ENCODE measurements at places on chromosomes 12 and 14.

DNA sequence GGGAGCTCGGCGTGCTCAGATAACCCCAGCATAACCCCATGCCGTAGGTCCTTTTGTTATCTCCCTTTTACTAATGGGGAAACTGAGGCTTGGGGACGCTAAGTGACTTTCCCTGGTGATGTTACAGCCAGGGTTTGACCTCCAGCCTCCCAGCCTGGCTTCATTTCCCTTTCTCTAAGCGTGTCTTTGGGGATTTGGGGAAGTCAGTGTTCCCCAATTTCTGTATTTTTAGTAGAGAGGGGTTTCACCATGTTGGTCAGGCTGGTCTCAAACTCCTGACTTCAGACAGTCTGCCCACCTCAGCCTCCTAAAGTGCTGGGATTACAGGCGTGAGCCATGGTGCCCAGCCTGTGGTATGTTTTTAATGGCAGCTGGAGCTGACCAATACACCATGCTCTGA lies 85.4 kb downstream of the PHETA1 start:
- DNase-seq: no peak

GRCh38 chr12:61538951-61539350 lies 721.3 kb upstream of the USP15 start:
- DNase-seq: no peak

GRCh38 chr12:2163177-2163941 lies 110.6 kb downstream of the CACNA1C start:
- no peak for DNase-seq

DNA sequence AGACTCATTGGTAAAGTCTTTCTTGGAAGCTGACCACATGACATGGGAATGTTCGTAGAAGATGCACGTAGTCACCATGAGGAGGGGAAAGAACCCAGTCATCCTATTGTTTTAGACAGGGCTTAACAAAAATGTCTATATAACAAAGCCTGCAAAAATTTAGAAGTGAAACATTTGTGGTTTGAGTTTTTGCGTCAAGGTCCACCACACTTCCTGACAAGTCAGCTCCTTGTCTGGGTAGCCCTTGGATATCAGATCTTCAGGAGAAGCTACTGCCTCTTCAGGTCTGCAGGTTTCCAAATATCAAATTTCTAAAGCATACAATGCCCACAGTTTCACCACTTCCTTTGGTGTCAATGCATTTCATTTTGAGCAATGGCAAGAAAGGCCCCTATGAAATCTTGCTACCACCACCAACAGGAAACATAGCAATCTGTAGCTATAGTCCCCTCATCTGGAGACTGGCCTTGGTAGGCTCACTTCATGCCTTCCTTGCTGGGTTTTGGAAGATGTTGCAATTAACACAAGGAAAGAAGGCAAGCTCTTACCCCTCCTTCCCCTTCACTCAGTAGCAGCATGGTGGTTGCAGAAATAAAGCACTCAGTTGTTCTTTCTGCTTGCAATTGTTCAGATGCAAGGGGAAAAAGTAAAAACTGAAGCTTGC lies 235.2 kb downstream of the PCNX1 start:
- no peak for DNase-seq

DNA sequence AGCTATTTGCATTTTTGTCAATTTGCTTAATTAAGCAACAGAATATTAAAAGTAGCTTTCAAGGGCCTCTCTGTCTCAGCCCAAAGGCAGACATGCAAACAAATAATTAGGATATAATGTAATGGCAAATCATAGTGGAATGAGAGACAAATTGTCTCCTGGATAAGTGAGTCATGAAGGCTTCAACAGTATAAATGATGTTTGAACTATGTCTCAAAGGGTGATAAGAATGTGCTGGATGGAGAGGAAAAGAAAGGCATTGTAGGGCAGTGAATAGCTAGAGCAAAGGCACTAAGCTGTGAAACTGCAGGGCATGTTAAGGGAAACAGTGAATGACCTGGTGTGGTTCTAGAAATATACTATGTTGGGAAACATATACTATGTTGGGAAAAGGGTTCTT lies 53.5 kb upstream of the PPP1R12A start:
- DNase-seq: no peak

DNA sequence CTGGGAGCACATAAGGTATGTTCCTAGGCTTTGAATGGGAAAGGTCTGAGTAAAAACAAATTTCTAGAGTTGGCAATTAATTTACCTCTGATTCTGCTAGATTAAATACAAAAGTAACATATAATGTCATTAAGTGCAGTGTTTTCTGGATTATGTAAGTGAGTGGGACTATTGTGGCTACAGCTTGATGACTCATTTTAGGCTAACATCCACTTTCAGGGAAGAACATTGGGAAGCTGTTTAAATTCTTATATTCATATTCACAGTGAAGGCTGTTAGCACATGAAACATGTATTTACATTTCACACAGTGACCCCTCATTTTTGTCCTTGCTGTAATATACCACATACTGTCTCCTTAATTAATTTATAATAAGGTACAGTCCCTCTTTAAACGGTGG lies 13.2 kb upstream of the BMAL2 start:
- no peak for DNase-seq

DNA sequence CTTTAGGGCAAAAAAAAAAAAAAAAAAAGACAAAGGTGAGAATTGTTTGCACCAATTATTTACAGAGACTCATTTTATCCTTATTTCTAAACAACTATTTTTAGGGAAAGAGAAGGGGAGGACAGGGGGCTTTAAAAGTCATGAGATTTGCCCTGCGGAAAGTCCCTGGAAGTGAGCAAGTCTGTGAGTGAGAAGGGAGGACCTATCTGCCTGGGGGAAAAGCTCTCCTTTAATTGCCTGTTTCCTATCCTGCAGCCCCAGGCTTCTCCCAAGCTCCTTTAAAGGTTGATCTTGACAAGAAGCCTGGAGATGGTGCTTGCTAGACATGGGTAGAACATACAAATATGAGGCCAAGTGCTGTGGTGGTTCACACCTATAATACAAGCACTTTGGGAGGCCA lies 8.3 kb upstream of the CHST11 start:
- DNase-seq: no peak

DNA sequence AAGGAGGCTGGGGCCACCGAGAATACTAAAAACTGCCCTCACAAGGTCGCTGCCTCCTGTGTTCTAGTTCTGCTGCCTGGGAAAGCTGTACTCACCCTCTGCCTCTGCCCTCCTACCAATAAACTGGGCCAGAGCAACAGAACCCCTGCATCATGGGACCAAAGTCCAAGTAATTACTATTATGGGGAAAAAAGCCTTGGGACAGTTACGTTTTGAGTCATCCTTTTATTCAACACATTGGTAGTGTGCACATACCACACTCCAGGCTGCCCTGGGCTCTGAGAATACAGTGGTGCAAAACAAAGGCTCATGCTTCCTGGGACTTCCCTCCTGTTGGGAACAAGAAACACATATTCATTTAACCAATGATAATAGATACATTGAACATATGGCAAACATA lies 49.0 kb downstream of the CACNA1C start:
- DNase-seq: no peak

DNA sequence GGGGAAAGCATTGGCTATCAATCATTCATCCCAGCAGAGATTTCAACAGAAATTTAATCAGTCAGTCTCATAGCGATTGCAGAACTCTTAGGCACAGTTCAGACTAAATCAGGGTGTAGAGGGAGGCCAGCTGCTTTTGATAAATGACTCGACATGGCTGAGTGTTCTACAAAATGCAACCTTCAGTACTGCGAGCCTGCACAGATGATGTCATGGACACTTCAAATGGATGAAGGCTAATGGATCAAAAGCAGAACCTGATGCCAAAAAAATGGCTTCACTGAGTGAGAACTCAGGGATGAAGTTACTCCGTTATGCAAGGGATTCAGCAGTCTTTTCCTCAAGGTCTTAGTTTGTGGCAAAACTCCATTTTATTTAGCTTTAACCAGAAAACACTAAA lies 167.3 kb downstream of the DACT1 start:
- DNase-seq: no peak

DNA sequence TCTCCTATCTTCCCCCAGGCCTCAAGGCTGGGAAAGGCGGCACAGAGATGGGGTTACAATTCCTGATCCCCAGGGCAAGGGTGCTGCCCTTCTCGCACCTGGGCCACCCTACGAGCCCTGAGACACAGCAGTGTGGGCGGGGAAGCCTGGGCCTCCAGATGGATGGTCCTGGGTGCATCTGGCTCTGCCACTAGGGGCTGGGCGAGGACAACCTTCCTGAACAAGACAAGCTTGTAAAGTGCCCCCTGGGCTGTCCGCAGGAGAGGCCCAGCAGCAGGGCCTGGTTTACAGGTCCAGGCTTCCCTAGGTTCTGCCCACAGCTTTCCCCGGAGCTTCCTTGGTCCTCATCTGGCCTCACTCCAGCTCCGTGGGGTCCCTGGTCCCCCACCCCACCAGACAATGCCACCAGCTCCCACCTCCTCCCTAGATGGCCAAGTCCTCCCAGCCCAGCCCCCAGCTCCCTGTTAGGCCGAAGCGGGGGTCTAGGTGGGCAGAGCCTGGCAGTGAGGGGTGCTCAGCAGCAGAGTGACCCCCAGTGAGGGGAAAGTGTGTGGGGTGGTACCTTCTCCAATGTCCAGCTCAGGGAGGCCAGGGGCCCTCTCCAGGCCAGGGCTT lies 8.9 kb downstream of the ARL6IP4 start:
- DNase-seq: no peak

DNA sequence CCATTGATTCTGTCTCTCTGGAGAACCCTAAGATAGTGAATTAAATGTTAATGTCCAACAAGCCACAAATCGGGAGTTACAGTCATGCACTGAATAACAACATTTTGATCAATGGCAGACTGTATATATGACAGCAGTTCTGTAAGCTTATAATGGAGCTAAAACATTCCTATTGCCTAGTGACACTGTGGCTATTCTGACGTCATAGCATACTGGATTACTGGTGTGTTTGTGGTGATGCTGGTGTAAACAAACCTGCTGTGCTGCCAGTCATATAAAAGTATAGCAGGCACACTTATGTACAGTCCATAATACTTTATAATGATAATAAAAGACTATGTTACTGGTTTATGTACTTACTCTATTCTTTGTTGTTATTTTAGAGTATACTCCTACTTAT lies 56.7 kb upstream of the BICD1 start:
- no peak for DNase-seq

- no peak for DNase-seq
Observed at GRCh38 chr12:97046901-97047300, 139.8 kb downstream of the NEDD1 start.

- no peak for DNase-seq
Observed at GRCh38 chr12:97425380-97425779, 37.2 kb upstream of the RMST start.

GRCh38 chr12:4825011-4825858 lies 84.5 kb upstream of the KCNA1 start:
- no peak for DNase-seq

- DNase-seq: no peak
Observed at GRCh38 chr12:78293059-78293686, 462.5 kb downstream of the NAV3 start.

GRCh38 chr12:9740106-9740750 lies 7.3 kb upstream of the CLECL1 start:
- no peak for DNase-seq

DNA sequence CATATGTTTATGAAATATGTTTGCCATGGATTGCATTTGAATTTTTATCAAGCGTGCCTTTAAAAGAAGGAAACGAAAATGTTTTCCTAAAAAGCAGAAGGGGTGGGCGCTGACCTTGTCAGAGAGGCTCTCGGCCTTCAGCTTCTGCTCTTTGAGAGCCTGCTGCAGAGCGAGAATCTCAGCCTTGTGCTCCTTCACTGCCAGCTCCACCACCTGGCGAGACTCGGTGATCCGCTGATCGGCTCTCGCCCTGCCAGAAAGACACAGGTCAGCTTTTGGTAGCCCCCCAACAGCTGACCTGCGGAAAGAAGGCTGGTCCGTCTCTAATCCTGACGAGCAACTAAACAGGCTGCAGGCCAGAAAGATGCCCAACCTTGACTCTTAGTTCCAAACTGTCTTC lies 62.4 kb downstream of the PRKAB1 start:
- DNase-seq: no peak

- DNase-seq: no peak
Observed at GRCh38 chr12:69087986-69088385, 151.4 kb upstream of the CPSF6 start.

DNA sequence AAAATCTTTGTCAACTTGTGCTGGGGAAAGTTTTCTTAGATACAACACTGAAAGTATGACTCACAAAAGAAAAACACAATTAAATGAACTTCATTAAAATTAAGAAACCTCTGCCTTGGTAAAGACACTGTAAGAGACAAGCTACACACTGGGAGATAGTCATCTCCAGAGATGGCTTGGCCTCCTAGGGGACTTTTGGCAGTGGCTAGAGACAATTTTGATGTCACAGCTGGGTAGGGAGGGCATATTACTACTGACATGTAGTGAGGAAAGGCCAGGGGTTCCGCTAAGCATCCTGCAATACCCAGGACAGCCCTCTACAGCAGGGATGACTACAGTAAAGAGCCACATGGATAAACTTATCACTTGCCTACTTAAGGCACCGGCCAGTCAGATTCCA lies 8.7 kb upstream of the RNASE4 start:
- no peak for DNase-seq

GRCh38 chr14:32968972-32969544 lies 30.4 kb downstream of the NPAS3 start:
- no peak for DNase-seq

GRCh38 chr14:62631176-62631575 lies 414.1 kb downstream of the KCNH5 start:
- no peak for DNase-seq

GRCh38 chr12:50016501-50017475 lies 8.5 kb downstream of the RACGAP1 start:
- DNase-seq: no peak

GRCh38 chr14:20623798-20624197 lies 17.7 kb downstream of the OR6S1 start:
- no peak for DNase-seq

- no peak for DNase-seq
Observed at GRCh38 chr12:1539135-1539534, 55.2 kb downstream of the FBXL14 start.

DNA sequence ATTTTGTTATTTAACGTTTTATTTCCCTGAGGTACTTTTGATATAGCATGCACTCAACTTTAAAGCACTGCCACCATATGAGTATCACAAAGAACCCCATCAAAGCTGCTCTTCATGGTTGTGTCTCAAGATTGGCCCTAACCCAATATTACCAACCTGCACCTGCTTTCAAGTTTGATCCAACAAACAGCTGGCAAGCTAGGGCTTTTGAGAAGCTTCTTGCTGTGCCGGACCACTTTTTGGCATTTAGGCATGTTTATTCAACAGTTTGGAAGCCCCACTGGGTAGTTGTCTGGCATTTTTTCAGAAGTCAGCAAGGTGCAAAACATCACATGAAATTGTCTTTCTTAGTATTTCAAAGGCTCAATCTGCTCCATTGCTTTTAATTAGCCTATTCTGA lies 137.2 kb upstream of the PLEKHA5 start:
- DNase-seq: no peak

- DNase-seq: no peak
Observed at GRCh38 chr12:5000204-5000603, 43.5 kb upstream of the KCNA5 start.

DNA sequence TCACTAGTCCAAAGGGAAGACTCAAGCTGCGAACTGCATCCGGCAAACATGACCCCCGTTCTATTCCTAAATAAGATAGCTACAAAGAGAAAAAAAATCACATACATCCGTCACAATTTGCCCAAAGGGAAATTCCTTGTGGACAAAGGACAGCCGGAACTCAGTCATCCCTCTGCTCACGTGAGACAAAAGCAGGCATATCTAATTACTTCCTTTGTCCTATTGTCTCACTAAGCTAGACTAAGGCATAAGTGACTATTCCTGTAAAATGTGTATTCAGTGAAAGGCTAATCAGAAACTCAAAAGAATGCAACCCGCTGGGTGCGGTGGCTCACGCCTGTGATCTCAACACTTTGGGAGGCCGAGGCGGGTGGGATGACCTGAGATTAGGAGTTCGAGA lies 27.2 kb upstream of the NINJ2 start:
- no peak for DNase-seq
